ENCODE measurements at places on chromosomes 4 and X. TPM values are rescaled to one million over a fixed set of nuclear protein-coding genes. Genes with fewer than 3 reads are reported as not detected.
A peak's percentile ranks its signal among the peaks of the same experiment; 100 is the strongest.

- DNase-seq: no peak
These were observed 56.5 kb downstream of the ARAP2 start for GRCh38 chr4:36187723-36188333.

- DNase-seq: no peak
These were observed 45.0 kb downstream of the TMEM165 start for GRCh38 chr4:55440786-55441185.

GRCh38 chr4:8198906-8199593 lies at the start of gene SH3TC1:
Gene SH3TC1 (plus strand): TSS chr4:8199290. CDS start chr4:8205195, 5,905 bp downstream.
- peak; percentile 93 for DNase-seq

DNA sequence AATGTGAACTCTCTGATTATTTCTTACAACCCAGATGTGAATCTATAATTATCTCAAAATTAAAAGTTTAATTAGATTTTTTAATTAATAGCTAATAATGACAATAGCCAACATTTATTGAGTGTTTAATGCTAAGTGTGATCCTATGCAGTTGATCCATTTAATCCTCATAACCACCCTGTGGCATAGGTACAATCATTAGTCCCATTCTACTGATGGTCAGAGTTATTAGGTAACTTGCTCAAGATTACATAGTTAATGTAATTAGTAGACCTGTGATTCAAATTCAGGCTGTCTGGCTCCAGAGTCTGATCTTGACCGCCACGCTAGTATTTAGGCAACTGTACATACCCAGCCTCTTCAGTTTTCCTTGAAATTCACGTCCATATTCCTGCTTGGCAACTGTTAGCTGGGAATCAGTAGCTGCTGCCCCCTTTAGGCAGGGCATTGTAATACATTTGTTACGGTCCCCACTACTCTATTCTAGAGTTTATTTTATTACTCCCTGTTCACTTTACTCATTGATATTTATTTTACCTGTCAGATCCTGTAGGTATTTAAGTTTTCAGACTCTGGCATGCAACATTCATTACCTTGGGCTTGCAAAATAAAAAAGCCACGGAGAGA lies 20.6 kb upstream of the TEC start:
- peak; percentile 24 for DNase-seq

DNA sequence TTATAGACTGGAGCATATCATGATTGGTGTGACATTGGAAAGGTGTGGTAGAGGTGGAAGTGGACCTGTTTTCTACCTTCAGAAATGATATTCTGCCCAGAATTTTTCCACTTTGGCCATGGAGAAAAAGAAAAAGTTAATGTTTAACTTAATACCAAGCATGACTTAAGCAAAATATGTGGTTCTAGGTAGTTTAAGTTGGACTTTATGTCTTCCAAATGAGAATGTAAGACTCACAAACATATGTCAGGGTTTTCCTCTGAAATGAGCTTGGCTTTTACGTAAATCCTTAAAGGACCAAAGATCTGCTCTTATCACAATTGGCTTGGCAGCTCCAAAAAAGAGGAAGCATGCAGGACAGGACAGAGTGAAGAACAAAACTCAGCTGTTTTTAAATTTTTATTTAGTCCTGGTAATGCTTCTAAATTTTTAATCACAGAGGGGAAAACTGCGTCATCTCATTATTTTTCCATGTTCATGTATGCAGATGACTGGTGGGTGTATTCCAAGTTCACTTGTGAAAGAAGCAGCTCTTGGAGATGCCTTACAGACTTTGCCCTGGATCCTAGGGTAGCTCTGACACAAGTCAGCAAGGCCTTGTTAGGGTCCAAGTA lies 98.2 kb downstream of the ANK2 start:
- no peak for DNase-seq

DNA sequence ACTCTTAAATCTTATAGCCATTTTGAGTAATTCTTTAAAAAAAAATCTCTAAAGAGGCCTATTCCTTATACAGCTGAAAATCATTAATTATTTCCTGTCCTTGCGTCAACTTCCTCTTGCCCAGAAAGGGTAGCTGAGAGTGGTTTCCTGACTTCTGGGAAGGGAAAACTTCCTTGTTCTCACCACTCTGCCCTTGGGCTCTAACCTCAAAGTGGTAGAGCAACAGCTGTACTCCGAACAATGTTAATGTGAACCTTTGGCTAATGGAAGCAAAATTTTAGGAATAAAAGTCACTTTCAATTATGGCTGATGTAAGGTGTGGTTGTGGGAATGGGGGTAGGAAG lies 15.3 kb downstream of the KLHL2 start:
- DNase-seq: no peak

- DNase-seq: no peak
These were observed 2.9 kb downstream of the TEC start for GRCh38 chr4:48266781-48267180.

- DNase-seq: no peak
These were observed 2224.0 kb upstream of the AGA start for GRCh38 chr4:179666226-179666625.

DNA sequence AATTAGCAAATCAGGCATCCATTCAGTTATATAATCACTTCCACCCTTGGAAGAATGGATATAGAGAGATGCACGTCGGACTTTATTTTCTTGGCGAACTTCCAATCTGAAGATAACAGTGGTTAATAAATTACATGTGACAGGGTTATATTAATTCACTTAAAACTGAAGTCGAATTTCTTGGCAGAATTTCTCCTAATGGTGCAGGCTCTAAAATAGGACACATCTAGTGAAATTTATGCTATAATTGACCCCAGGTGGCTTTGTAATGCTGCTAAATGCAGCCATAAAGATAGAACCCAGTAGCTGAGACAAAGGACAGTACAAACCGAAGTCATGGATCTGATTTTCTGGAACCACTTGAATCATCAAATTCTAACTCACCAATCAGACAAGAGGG lies 20.8 kb upstream of the SLC10A4 start:
- DNase-seq: no peak

DNA sequence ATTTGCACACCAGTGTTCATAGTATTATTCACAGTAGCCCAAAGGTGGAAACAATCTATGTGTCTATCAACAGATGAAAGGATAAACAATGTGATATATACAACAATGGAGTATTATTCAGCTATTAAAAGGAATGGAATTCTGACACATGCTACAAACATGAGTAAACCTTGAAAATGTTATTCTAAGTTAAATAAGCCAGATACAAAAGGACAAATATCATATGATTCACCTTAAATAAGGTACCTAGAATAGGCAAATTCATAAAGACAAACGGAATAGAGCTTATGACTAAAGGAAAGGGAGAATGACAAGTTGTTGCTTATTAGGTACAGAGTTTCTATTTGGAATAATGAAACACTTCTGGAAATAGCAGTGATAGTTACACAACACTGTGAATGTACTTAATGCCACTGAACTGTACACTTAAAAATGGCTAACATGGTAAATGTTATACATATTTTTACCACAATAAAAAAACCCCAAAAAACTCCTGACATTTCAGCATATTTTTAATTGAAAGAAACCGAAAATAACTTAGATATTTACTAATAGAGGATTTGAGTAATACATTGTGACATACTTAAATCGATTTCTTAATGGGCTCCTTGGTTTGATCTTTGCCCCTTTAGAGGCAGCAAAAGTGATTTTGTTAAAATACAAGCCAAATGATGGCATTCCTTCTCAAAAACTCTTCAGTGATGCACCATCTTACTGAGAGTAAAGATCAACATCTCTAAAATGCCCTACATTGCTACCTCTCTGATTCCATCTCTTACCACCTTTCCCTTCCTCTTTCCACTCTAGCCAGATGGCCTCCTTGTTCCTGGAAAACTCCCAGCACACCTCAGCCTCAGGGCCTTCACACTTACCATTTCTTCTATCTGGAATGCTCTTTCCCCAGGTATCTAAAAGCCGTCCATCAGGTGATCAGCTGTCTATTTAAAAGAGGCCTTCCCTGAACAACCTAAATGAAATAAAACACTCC lies 8.6 kb upstream of the CYP2U1 start:
- DNase-seq: no peak

- no peak for DNase-seq
These were observed 5.2 kb downstream of the NLRP2B start for GRCh38 chrX:57674861-57675260.

DNA sequence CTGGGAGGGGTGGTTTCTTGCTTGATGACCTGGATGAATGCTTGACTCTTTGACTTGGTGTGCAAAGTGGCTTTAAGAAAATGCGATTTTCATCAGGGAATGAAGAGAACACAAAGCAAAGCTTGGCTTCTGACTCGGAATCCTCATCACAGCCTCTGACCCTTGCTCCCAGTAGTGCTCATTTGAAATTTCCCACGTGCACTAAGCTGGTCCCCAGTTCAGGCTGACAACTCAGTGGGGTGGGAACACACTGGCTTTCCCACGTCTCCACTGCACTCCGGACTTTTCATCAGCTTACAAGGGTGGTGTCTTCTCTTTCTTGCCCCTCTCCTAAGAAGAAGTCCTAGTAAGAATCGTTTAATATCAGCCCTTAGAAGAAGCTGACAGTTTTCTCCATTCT lies 53.3 kb downstream of the HCCS start:
- no peak for DNase-seq

DNA sequence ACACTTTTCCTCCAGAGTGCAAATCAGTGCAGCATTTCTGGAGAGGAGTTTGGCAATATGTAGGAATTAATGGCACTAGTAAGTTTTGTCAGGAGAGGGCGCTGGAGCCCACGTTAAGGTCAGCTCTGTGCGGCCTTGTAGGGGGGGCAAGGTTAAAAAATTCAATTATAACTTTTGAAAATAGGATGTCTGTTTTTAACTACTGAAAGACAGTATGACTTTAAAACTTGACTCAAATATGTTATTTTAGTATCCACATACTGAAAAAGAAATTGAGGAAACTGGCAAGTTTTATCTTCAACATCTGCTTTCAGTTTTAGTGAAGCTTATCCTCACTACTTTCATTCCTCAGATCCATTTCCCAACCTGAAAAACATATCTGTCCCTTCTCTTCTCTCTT lies 30.9 kb upstream of the HSD17B13 start:
- DNase-seq: peak; percentile 39

- DNase-seq: no peak
These were observed 35.2 kb upstream of the ZNF518B start for GRCh38 chr4:10492464-10492863.

DNA sequence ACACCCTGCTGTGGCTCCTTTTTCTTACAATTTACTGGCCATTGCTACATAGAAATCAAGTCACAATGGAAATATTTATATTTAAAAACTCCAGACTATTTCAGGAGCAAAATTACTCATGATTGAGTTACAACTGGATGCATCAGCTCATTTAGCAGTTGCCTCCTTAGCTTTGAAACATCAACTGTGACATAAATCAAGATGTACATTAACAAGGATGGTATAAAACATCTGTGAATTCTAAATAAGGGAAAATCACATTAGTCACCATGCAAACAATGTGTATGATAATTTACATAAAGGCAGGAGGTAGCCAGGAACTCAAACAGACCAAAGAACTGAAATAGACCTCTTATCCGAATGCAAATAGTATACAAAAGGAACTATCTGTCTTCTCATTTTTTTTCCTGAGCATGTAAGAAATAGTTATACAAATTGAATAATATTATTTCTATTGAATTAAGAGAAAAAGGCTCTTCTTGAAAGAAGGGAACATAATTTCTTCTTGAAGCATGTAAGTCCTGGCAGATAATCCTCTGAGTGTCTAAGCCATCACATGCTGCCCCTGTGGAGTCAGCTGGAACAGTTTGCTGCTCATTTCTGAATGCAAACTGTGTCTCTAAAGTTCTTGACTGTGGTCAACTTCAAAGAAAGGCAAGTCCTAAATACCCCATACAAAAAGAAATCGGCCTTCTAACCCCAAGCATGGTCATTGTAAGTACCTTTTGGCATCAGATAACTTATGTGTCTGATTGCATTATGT lies 151.2 kb downstream of the NAA11 start:
- no peak for DNase-seq

- peak; percentile 67 for DNase-seq
These were observed 229.6 kb upstream of the AGTR2 start for GRCh38 chrX:115940888-115941332.

- DNase-seq: no peak
These were observed 2.5 kb downstream of the PABPC1L2A start for GRCh38 chrX:73076838-73077237.

- no peak for DNase-seq
These were observed 51.5 kb upstream of the AMELX start for GRCh38 chrX:11241720-11242119.

GRCh38 chr4:67779631-67780030 lies 25.4 kb upstream of the GNRHR start:
- no peak for DNase-seq

- DNase-seq: no peak
These were observed 53.2 kb downstream of the ADRA2C start for GRCh38 chr4:3819210-3819919.

CTAG2 gene
- not detected for total RNA-seq

PASD1 gene
- 0.17 TPM for total RNA-seq

FREM3 gene
- not detected for total RNA-seq

SSX4B gene
- total RNA-seq: not detected

GPM6B gene
- 4.1 TPM for total RNA-seq

PROM1 gene
- not detected for total RNA-seq

FRMPD3 gene
- total RNA-seq: not detected

PLAC1 gene
- total RNA-seq: not detected

RIPPLY1 gene
- total RNA-seq: not detected

UGT2B28 gene
- total RNA-seq: not detected

Measured in adrenal gland (tissue), 19 donors.